ENCODE measurements at places on chromosomes 3 and 15.

DNA sequence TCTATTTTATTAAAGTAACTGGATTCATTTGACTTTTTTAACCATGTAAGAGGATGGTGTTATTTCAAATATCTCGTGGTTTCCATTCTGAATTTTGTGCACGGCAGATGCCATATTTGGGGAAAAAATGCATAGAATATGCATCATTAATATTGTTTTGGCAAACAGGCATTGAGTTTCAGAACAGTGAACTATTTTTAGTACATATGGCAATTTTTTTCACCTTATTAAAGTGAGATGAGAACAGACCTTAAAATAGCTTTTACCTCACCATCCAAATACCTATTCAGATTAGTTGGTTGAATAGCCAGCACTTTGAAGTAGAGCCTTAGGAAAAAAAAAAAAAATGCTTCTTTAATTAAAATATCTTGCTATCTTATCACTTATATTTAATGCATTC lies 117.3 kb upstream of the FLNB start:
- no peak for DNase-seq

DNA sequence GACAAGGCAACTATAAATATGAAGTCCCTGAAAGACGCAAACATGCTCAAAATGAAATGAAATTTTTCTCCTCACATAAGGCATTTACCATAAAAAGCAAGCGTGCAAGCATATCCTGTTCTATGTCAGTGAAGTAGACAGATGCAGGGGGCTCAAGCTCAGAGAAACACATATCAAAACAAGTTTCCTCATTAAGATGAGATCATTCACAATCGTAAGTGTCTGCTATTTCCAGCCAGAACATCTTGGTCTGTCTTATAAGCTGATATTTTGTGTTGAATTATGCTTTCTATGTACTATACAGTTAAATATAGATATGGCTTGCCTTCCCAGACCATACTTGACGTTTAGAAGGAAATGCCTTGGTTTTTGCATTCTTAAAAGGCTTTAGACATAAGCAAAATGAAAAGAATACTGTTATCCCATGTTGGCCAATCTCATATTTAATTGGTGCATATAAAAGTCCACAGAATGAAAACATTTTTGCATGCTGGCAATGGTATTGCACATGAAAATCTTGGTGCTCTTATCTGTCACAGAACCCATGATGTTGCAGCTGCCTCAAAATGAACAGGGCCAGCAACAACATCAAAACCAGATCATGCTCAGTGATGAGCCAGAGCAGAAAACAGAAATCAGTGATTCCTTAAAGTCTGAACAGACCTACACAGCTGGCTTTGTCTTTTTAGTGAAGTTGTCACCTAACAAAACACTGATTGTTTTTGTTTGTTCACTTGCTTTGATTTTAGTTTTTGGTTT lies 65.4 kb downstream of the SIDT1 start:
- no peak for DNase-seq

DNA sequence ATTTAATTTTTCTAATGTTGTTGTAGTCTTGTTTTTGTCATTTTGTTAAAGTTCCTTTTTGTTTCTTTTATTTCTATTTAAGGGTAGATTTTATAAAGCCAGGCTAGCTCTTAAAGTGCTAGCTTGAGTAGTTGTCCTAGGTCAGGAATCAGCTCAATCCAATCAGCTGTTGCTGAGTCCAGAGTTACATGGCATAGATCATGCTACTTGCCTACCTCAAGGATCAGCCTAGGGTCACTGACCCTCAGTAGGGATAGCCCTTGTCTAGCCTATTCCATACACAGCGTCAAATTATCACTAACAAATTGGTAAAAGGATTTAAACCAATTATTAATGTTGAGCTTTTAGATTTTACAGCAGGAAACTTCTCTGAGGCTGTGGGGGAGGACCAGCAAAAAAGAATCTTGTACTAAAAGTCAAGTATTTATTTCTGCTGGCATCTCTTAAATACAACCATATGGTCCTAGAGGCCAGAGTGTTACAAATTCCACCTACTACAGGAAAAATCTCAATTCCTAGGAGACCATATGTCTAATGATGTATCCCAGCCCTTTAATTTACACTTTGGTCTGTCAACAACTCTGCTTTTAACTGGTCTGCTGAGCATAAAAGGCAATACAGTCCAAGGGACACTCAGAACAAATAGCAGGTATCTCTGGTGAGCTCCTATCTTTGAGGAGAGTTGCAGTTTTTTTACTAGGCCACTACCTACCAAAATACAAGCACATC lies 138.3 kb upstream of the PTPRG start:
- no peak for DNase-seq

DNA sequence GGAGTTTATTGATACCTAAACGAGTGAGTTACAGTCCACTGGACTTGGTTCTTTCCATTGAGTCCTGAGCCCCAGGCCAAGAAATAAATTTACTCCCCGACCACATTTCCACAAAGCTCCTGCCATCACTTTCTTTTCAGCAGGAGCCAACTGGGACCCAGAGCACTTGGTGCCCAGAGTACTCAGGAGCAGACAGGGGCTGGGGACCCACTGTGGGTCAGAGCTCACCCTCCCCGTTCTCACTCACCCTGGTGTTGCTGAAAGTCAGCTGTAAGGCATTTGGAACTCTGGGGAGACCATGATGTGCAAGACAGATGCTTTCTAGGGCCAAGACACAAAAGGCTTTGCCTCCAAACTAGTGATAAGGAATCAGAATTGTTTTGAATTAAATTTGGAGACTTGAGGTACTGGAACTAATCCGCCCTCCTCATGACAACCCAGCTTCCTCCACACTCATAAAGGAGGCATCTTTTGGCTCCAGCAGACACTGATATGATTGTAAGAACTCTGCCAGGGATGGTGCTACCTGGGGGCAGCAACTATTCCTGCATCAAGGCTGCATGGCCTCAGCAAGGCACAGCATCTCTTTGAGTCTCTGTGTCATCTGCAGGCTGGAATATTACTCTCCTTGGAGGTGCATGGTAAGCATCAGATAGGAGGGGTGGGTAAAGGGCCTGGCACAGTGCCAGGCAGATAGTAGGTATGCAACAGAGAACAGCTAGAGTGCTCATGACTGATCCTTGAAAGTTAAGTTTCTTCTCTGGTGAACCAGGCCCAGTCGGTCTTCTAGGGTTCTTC lies 7.3 kb upstream of the CAMK1 start:
- DNase-seq: no peak

DNA sequence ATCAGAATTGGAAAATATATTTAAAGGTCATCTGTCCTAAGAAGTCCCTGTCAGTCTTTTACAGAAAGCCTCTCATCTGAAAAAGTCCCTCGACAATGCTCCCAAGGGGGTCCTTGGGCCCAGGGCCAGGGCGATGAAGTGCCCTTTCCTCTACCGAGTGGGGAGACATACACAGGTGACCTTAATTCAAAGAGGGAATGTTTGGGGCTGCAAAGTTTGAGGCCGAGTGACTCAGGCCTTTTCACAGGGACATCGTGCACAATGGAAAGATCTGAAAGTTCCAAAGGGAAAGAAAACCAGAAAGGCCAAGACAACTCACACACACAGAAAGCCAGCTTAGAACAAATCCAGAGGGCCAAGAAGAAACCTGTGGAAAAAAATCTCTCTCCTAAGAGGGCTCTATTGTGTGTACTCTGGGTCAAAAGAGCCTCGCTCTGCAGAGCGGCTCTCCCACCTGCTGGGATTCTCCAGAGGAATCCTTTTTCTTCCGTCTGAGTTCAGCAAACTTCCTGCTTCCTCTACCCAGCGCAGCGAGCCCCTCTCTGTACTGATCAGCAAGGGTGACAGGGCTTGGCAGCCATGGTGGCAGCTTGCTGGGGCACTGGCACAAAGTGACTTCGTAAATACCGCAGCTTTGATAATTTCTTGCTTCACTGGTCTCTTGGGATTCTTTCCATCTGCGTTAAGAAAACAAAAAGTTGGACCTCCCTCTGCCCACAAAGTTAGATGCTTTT lies 259.1 kb downstream of the OPA1 start:
- DNase-seq: no peak

All from cortex of kidney (tissue), 1 donor.